ENCODE measurements at places on chromosomes 2 and 18. TPM values are rescaled to one million over a fixed set of nuclear protein-coding genes. Genes with fewer than 3 reads are reported as not detected.

- DNase-seq: no peak
These were observed 1.4 kb downstream of the NRP2 start for GRCh38 chr2:205683502-205684367.

DNA sequence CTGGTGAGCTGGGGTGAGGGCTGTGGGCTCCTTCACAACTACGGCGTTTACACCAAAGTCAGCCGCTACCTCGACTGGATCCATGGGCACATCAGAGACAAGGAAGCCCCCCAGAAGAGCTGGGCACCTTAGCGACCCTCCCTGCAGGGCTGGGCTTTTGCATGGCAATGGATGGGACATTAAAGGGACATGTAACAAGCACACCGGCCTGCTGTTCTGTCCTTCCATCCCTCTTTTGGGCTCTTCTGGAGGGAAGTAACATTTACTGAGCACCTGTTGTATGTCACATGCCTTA lies 10.5 kb downstream of the PROC start:
- DNase-seq: no peak

DNA sequence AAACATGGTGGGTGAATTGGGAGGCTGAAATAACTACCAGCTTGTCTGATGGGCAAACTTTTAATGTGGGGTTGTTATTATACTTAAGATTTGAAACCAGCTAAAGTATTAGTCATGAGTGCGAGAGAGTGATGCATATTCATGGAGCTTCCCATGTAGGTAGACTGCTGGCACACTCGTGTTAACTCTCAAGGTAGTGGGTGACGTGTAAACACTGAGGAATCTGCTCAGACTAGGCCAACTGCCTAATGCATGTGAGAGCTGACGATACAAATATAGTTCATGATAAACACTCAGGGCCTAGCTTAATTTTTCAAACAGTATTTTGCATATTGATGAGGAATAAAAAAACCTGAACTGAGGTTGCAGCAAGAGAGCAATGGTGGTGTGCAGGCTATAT lies 1165.7 kb upstream of the PIK3C3 start:
- DNase-seq: no peak

- no peak for DNase-seq
These were observed 13.4 kb upstream of the WIPF1 start for GRCh38 chr2:174611006-174611405.

GRCh38 chr2:190451561-190452176 lies 43.5 kb downstream of the MFSD6 start:
- no peak for DNase-seq

GRCh38 chr2:100818003-100818605 lies 1.8 kb upstream of the NPAS2 start:
- DNase-seq: no peak

- no peak for DNase-seq
These were observed 147.7 kb downstream of the TSN start for GRCh38 chr2:121903037-121903689.

- peak; percentile 81 for DNase-seq
These were observed at the start of gene SPTBN1 for GRCh38 chr2:54455563-54456361. Gene SPTBN1 (plus strand): TSS chr2:54456327. CDS start chr2:54526419, 70,092 bp downstream.

KCNG3 gene
- 0.16 TPM for total RNA-seq

SERPINB8 gene
- 5.4 TPM for total RNA-seq

TGFBRAP1 gene
- total RNA-seq: 20.0 TPM
